ENCODE measurements at places on chromosomes 6 and 20. TPM values are rescaled to one million over a fixed set of nuclear protein-coding genes. Genes with fewer than 3 reads are reported as not detected.

DNA sequence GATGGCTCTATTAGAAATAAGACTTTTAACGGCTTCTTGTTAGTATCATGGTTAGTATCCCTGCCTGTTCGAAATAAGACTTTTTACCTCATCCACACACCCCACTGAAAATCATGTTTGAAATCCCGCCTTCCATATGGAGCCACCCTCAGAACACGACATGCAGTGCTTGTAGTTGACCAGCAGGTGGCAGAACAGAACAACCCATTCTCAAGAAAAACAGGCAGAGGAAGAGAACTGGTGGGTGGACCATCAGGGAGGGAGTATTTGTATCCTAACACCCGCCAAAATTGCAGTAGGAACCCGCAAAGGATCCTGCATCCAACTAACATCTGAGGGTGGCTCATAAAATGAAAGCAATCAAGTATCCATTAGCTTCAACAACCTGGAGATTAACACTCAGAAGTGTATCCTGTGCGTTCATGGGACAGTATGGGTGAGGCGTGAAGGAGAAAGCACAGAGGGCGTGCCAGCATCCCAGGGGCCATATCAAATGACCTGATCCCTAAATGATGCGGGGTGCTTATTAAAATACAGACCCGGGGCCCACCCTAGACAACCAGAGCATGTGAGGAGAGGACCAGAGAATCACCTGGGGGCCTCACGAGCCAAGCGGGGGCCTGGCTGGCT is 89.6 kb upstream of the NHSL1 start:
- no peak for DNase-seq

DNA sequence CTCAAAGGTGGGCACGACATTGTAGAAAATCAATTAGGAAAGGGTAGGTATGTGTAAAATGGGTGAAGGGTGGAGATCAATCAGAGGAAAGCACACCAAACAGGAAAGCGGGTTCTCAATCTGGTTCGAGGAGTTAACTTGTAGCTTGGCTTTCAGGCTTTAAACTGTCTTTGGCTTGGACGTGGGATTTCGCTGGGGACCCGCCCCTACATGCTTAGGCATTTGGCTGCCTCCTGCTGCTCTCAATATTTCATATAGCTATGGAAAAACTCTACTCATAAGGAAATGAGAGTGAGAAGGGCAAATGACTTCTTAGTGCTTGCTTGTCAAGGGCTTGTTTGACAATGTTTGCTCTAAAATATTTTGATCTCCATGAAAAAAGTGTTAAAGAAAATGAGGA is 38.1 kb upstream of the PDE7B start:
- no peak for DNase-seq

CCDC28A gene
- 9.3 TPM for total RNA-seq

TRIM40 gene
- total RNA-seq, result not detected

DNA sequence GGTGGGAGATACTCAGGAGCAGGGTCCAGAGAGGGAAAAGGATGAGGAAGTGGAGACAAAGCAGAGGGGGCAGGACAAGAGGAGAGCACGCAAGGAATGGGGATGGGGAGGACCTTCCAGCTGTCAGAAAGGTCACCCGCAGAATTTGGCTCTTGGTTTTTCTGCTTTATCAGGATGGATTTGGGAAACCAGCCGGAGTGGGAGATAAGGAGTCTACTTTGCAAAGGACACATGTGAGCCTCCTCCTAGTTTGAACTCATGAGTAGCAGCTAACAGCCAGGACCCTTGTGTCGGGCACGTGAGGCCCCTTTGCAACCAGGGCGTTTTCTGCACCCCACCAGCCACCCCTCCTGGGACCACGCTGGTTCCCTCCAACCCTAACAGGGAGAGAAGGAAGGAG is 7.6 kb upstream of the MICA start:
- no peak for DNase-seq

DNA sequence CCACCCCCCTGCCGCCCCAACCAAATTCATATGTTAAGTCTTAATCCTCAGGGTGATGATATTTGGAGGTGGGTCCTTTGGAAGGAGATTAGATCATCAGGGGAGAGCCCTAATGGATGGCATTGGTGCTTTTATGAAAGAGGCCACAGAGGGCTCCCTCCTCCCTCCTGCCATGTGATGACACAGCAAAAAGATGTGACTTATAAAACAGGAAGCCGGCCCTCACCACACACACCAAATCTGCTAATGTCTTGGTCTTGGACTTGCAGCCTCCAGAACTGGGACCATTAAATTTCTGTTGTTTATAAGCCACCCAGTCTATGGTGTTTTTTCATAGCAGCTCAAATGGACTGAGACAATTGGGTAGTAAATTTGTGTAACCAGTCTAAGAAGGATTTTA is 176.3 kb downstream of the ADGRG6 start:
- no peak for DNase-seq

GHRH gene
- not detected for total RNA-seq

DNA sequence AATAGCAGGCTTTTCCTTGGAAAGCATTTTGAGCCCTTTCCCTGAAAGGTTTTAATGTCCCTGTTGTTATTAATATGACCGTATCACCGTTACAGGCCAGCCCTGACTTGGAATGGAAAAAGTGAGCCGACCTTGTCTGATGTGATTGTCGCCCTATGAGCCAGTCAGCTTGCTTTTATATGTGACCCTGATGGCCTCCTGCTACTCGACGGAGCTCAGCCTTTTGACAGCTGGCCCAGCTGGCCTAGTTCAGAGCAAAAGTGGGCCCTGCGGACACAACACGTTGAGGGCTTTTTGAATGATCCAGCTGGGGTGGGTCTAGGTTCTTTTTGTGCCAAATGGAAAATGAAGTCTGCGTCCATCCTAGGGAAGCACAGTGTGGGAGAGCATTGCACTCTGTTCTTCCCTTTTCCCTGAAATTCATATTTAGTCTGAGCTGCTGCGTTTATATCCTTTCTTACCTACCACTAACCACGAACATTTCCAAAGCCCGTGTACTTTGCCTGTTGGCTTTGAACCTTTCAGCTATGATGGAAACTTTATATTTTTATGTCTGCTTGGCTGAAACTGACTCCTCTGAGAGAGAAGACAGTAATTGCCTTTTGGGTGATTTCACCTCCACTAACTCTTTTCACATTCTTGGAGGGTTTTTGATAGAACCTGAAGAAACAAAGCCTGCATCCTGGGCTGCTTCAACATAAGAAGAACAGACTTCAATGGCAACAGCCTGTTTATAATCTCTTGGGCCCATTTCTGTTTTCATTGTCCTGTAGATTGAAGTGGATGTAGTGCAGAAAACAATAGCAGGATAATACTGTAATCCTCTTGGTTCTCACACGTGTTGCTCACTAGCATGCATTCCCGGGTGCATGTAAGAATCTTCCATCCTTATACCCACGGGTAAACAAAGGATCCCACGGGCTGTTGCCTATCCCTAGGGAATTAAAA is 121.8 kb upstream of the HDGFL1 start:
- DNase-seq, result no peak

FAM184A gene
- 2.0 TPM for total RNA-seq

- no peak for DNase-seq
Observed at GRCh38 chr20:8344631-8345030, 212.6 kb downstream of the PLCB1 start.

- DNase-seq, result peak; percentile 75
Observed at GRCh38 chr6:134416418-134417154, 98.7 kb upstream of the SGK1 start.

DNA sequence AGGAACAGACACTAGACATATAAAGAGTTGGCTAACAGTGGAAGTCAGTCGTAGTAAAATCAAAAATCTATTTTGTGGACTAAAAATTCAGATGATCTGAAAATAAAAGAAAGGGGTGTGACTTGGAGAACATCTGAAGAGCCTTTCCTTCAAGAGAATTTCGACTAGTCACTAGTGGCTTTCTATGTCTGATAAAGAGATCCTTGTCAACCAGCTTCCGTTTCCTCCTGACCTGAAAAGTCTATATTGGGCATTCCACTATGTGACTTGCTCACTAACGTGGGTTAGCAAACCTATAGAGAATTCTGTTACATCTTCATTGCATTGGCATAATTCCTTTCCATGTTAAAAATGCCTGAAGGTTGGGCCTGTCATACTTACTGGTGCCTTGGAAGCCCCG is 25.9 kb downstream of the TRAF3IP2 start:
- DNase-seq, result no peak

- DNase-seq, result no peak
Observed at GRCh38 chr6:136103763-136104311, 146.3 kb downstream of the MTFR2 start.

DNA sequence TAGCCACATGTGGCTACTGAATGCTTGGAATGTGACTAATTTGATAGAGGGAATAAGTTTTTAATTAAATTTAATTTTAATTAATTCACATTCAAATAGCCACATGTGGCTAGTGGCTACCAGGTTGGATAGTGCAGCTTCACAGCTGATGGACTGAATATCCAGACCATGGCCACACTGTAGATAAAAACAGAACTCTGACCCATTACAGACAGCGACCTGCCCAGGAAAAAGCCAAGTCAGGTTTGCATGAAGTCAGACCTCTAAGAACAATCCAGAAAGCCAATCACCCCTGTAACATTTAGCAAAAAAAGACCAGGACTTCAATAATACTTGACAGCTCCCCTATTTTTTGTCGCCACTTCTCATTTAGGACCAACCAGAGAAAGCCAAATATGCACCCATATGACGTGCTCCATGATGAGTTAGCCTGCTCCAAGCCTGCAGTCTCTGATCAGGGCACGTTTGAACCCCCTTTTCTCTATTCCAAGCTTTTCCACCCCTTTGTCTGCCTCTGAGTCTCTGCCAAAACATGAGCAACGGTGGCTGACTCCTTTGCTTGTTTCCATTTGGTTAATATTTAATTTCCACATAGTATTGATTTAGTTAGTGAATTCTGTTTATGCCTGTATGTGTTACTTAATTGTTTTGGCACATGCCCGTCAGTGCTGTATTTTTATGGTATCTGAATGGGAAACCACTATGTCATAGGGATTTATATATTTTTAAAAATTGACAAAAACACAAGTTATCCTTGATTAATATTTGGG is 636.3 kb downstream of the UTRN start:
- DNase-seq, result no peak

DNA sequence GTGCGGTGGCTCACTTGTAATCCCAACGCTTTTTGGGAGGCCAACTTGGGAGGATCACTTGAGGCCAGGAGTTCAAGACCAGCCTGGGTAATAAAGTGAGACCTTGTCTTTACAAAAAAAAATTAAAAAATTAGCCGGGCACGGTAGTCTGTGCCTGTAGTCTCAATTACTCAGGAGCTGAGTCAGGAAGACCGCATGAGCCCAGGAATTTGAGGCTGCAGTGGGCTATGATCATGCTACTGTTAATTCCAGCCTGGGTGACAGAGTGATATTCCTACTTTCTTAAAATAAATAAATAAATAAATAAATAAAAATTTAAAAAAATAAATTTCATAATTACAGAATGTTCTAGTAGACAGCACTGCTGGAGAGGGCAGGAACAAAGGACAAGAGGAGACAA is 62.4 kb downstream of the DST start:
- DNase-seq, result peak; percentile 31

DNA sequence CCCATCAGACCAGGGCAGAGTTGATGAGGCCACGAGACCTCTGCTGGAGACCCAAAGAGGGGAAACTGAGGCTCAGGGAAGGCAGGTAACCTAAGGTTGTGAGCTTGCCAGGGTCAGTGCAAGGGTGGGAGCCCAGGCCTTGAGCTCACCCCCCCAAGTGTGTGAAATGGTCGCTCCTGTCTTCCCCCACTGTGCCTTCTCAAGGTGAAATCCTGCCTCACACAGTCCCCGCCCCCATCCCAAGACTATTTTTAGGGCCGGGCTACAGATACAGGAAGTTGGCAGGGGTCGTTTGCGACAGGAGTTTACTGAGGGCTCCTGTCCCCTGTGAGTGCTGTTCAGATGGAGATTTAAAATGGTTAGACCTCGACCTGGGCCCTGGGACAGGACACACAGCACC is 18.7 kb upstream of the GATA5 start:
- no peak for DNase-seq

DNA sequence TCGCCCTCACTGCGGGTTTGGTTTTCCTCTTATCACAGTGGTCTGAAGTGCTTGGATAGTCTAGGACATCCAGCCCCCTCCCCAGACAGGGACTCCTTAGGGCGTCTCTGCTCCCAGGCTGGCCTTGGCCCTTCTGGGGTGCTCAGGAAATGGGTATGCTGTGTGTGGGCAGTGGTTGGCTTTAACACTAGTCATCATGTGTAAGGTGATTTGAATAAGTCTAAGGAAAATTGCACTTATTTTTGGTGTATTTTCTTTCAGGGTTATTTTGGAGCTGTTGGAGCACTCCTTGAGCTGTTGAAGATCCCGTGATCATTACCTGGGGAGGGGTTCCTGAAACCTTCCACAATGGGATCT is 33.8 kb downstream of the PANK2 start:
- DNase-seq, result no peak

DNA sequence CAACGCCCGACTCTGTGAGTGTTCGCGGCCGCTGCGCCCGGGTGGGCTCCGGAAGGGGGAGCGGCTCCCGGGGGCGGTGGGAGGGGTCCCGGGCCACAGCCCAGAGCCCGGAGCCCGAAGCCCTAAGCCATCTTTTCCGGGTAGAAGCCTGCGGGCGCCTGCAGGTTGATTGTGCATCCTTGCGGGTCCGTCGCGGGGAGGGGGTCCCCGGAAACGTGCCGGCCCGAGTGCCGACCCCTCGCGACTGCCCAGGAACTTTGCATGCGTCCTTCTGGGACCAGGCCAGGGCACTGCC is 413 bp downstream of the PTPRA start:
- DNase-seq, result no peak

RSPH4A gene
- 0.72 TPM for total RNA-seq

Data from astrocyte (in vitro differentiated cells and primary cell).